ENCODE measurements at places on chromosomes 1 and 21.

DNA sequence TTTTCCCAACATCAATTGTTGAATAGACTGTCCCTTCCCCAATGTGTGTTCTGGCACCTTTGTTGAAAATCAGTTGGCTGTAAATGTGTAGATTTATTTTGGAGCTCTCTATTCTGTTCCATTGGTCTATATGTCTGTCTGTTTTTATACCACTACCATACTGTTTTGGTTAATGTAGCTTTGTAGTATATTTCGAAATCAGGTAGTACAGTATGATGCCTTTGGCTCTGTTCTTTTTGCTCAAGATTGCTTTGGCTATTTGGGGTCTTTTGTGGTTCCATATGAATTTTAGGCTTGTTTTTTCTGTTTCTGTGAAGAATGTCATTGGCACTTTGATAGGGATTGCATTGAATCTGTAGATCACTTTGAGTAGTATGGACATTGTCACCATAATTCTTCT, 8.1 kb downstream of the ACOT11 start:
- no peak for DNase-seq

DNA sequence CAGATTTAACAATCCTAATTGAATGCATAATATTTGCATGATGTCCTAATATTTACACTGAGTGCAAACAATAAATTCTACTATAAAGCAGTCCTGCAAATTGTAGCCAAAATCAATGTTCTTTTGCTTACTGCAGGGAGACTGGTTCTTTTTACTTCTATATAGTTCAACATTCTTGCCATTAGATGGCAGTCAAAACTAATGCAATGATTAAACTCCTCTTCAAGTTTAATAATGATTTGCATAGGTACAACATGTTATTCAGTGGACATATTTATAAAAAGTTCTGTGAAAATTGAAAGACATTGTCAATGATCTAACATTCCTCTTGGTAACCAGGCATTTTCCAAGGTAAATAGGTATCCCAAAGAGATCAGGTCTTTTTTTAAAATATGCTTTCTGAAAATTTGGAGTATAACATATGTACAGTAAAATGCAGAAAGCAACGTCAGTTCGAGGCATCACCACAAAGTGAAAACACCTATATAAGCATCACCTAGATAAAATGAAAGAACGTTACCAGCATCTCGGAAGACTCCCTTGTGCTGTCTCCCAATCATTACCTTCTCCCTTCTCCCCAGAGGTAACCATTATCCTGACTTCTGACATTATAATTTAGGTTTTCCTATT, 9.8 kb upstream of the FNBP1L start:
- peak; percentile 42 for DNase-seq

- DNase-seq, result no peak
These were observed 80.8 kb upstream of the RAB4A start for GRCh38 chr1:229190057-229190575.

GRCh38 chr1:4939266-4939665, 284.9 kb downstream of the AJAP1 start:
- no peak for DNase-seq

DNA sequence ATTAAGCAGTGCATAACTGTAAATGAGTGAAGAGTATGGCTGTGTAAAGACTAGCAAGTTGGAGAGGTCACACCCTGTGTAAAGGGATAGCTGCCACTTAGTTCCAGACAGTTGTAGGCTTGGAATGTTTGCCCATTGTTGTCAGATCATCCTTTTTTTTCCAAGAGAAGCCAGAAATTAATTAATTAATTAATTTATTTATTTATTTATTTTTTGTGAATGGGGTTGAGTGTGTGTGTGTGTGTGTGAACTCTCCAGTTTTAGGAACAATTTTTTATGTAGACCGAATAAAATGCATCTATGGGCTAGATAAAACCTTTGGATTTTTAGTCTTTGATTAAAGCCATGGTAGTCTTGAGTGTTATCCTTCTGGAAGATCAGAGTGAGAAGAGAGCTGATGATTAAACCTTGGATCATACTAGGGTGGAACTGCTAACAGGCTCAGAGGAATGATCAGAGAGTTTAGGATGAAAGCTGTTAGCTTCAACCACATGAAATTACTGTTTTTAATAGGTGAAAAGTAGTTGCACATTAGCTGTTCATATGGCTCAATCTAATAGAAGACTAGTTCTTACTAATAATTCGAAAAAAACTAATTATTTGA, 58.4 kb downstream of the OSBPL9 start:
- DNase-seq, result no peak

- DNase-seq, result no peak
These were observed 7.7 kb downstream of the IFI6 start for GRCh38 chr1:27664291-27664690.

- no peak for DNase-seq
These were observed 299.7 kb downstream of the GRIK1 start for GRCh38 chr21:29640080-29640508.

GRCh38 chr1:94395748-94396309, 22.4 kb upstream of the ABCD3 start:
- no peak for DNase-seq

GRCh38 chr1:75257424-75257823, 123.2 kb downstream of the LHX8 start:
- no peak for DNase-seq

DNA sequence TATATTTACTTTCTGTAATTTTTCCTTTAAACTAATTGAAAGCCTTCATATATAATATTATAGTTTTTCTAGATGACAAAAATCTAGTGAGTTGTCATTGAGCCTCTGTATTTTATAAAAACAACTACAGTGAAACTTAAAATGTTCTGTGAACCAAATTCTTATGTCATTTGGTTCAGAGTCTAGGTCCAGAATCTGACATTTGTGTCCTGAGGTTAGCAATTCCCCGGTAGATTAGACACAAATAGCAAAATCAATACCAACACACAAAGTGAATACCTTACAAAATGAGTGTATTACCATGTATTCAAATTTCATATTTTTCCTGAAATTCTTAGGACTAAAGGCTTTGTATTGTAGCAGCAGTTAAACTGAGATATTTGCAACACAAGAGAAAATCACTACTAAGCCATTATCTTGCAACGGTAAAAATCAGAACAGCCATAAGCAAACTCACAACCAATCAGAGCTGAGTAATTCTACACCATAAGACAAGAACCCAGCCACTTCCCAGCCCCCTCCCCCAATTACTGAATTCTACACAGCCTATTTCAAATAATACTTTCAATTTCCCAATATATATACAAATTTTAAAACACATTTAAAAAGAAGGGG, 573.5 kb downstream of the SMYD3 start:
- DNase-seq, result no peak

GRCh38 chr1:194067772-194068171, 881.4 kb upstream of the B3GALT2 start:
- DNase-seq, result no peak

DNA sequence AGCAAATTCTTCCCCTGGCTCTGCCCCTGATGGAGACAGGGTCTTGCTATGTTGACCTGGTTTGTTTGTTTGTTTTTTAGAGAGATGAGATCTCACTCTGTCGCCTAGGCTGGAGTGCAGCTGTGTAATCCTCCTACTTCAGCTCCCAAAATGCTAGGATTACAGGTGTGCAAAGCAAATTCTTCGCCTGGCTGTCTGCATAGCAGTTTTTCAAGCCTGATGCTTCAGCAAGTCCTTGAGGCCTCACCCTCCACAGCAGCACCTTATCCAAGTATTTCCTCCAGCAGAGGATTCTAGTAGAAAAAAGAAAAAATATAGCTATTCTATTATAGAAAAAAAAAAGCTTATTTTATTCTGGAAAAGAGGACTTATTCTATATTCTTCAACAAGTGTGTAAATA, 15.1 kb upstream of the RPL5 start:
- no peak for DNase-seq

- DNase-seq, result no peak
These were observed 619.5 kb downstream of the MATN1 start for GRCh38 chr1:30103708-30104411.

- DNase-seq, result peak; percentile 6
These were observed 37.3 kb downstream of the RGL1 start for GRCh38 chr1:183841950-183842794.

- no peak for DNase-seq
These were observed 18.2 kb downstream of the TRPM2 start for GRCh38 chr21:44371596-44371995.

DNA sequence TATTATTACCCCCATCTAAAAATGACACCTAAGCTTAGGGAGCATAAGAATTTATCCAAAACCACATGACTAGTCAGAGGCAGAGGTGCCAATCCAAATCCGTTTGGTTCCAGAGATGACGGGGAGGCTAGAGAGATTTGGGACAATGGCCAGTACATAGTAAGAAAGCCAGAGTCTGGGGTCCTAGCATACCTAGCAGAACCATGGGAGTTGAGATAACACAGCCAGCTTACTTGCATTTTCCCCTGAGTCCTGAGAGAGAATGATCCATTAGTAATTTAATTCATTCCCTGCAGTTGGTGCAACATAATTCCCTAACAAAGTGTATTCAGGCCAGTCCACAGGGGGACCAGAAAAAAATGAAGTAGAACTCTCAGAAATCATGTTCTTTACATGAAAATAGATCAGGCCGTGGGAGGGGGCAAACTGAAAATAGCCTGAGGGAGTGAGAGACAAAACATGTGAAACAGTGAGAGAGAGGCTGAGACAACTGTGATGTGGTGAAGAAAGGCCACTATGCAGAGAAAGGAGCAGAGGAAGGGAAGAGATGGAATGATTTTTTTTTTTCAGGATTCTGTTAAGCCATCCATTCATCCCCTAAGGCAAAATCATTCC, 243.3 kb downstream of the BRINP2 start:
- no peak for DNase-seq

- no peak for DNase-seq
These were observed 449.1 kb downstream of the PTPRU start for GRCh38 chr1:29685387-29685786.

- no peak for DNase-seq
These were observed 114.0 kb downstream of the NBPF12 start for GRCh38 chr1:147052143-147052542.

- peak; percentile 67 for DNase-seq
These were observed at the start of gene CELSR2 for GRCh38 chr1:109248797-109249629. TSS of gene CELSR2 (plus strand) at chr1:109249539. CDS start at chr1:109250080, 541 bp downstream.

GRCh38 chr1:235292790-235293189, 35.2 kb downstream of the ARID4B start:
- DNase-seq, result no peak

DNA sequence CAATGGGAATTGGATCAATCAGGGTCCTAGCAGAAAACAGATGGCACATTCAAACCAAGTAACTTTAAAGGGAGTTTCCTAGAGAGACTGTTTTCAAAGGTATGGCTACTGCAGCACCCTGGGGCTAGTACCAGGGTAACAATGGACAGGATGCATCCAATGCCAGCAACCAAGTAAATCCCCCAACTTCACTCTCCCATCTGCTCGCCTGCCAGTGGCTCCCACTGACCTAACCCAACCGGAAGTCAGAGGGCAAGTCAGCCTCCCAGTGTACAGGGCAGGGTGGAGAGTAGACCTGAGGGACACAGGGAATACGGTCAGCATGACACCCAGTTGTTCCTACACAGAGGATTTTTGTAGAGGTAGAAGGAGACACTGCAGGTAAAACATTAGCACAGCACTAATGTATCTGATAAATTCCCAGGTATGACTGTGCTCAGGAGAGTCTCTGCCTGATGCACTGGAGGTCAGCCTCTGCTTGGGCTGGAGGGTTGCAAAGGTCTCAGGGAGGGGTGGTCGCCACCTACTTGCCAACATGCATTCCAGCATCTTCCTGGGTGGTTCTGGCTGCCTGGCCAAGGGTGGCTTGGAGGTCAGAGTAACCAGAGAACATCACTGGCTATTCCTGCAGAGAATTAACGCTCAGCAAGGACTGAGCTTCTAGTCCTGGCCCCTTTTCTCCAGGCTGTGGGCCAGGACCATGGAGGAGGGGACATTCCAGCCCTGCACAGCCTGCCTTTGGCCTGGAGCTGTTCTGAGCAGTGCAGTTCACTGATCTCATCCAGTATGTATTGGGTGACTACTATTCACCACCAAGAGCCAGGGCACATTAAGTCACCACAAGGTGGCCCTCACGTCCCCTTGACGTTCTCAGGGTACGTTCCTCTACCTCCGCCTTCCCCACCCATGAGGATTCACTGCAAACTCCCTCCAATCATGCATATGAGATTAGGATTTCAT, 5.1 kb upstream of the GJA4 start:
- no peak for DNase-seq

- DNase-seq, result no peak
These were observed 16.0 kb upstream of the GBP1 start for GRCh38 chr1:89081005-89081404.

DNA sequence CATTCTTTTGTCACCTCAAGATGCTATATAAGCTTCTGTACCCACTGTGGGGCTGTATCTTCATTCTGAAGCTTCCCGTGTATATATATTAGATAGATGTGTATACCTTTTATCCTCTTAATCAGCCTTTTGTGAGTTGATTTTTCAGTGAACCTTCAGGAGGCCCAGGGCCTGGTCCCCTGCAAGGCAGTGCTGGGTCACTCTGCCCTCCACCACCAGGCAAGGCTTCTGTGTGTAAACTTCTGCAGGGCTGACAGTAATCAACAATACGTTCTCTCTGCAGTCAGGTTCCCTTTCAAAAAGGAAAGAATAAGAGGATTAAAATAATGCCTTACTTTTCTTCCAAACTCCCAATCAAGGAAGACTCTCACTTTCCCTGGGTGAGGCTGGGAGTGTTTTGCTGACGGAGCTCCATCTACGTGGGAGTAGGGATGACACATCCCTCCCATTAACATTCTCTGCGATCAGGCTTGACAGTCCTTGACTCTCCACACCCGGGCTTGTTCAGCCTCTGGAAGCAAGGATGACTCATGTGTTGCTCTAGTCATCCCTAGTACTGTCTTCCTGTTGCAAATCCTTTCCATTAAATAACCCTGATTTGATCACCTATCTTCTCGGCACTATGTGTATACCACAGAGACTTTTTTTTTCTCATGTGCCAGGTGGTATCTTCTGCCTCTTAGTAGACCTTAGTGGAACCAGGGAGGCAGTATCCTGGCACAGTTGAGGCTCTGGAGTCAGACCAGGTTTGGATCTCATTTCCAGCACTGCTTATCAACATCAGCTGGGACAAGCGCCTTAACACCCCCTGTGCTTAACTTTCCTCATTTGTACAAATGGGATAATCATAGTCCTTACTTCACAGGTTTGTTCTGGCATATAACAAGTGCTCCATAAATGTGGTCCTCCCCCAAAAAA, 70.3 kb upstream of the KCNK1 start:
- no peak for DNase-seq

DNA sequence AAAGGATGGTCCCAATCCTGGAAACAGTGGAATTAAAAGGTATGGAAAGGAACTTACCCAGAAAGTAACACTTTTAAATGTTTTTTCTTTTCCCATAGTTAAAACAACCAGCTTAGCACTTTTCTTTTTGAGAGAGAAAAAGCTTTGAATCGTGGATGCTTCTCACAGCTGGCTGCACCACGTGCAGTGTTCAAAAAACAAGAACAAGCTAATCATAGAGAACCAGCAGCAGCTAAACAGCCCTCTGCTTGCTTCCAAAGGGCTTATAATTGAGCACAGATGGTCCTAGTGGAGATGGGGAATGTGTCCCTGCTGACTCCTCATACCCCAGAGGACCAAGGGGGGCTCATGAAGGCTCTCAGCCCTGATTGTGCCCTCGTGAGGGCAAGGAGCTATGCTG, 26.4 kb downstream of the UTP25 start:
- DNase-seq, result no peak

GRCh38 chr1:52348704-52349300, 17.2 kb downstream of the CC2D1B start:
- no peak for DNase-seq

GRCh38 chr1:204451352-204452124, 39.9 kb upstream of the PPP1R15B start:
- DNase-seq, result no peak

Measured in CD4-positive, alpha-beta T cell treated with Interleukin-12 subunit alpha and Interleukin-12 subunit beta, for 1 hour (primary cell).